Activated naive CD4-positive, alpha-beta T cell (primary cell): ENCODE measurements at places on chromosomes 12 and 14.

DNA sequence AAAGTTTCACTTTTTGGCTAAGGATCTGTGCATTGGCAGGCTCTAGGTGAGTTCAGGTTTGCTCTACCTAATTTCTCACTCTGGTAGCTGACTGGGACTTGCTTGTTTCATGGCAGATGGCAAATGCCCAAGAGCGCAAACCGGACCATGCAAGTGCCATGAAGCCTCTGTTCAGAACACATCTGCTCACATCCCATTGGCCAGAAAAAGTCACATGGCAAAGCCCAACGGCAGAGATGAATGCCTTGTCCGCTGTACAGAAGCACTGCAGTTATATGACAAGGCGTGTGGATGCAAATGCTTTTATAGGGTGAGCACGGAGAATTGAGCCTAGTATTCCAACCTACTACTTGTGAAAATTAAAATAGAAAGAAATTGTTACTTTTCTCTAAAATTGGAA, 202.2 kb upstream of the HMGA2 start:
- no peak for DNase-seq

DNA sequence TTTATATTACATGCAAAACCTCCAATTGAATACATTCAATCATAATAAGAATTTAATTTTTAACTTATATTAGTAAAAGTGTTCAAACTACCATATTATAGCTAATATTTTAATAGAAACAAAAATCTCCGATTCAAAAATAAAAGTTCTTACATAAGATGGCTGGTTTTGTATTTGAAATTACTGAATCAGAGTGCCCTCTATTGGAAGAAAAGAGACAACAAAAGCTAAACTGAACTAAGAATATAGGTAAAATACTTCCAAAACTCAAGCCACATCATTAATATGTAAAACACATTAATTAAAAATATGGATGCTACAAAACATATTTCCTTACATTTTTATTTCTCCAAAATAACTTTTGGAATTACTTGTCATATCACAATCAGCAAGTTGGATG, 120.3 kb downstream of the GARIN6 start:
- DNase-seq: no peak

GRCh38 chr14:24149302-24149969, 2.1 kb downstream of the RNF31 start:
- no peak for DNase-seq

- DNase-seq: no peak
Observed at GRCh38 chr14:95300002-95300696, 19.6 kb downstream of the CLMN start.

- no peak for DNase-seq
Observed at GRCh38 chr12:1842183-1842904, 22.0 kb downstream of the LRTM2 start.

DNA sequence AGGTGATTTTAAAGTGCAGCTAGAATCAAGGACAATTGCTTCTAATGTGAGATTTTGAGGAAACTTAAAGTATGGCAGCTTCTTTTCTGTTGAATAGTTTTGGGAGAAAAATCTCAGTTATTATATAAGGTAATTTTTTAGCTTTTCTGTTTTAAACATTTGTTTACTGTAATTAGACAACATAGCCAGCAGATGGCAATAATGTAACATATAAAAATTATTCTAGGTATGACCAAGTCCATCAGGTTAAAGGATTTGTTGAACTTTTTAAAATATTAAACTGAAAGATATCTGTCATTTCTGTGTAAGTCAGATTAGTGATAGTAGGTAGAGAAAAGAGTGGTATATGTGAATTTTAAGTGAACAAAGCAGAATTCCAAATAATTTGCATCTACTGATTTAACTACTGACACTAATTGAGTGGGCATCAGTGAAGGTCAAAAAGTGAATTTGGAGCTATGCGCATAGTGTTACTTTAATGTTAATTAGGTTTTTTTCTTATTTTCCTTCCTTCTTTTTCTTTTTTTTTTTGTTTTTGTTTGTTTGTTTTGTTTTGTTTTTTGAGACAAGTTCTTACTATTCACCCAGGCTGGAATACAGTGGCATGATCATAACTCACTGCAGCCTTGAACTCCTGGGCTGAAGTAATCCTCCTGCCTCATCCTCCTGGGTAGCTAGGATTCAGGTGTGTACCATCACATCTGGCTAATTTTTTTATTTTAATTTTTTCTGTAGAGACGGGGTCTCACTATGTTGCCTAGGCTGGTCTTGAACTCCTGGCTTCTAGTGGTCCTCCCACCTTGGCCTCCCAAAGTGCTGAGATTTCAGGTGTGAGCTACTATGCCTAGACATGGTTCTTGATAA, 18.6 kb downstream of the PRORP start:
- DNase-seq: no peak

- DNase-seq: peak; percentile 22
Observed at GRCh38 chr14:95463171-95463901, 53.1 kb downstream of the SYNE3 start.

DNA sequence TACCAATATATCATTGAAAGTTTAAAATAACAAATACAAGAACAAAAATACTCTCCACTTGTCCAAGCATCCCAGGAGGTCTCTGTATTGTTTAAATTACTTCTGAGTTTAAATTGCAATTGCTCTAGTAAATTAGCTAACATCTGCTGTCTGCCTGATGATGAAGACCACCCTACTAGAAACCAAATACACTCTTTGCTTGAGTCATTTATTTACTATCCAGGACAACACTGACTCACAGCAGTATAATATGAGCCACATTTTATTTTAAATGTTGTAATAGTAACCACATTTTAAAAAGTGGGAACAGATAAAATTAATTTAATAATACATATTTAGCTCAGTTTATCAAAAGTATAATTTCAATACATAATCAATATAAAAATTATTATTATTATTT, 62.9 kb upstream of the EEA1 start:
- DNase-seq: no peak

DNA sequence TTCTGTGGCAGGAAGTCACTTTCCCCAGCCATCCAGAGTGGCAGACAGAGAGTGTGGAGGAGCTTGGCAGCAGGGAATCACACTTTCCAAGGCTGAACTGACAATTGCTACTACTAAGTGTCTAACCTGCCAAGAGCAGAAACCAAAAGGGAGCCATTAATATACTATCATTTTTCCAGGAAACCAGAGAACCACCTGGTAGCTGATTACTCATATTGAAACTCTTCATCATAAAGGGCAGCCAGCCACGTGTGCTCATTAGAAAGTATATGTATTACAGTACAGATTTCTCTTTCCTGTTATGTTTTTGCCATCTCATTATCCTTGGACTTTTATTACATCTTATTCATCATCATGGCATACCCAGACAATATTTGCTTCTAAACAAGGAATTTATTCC, 374.9 kb downstream of the GXYLT1 start:
- DNase-seq: no peak

GRCh38 chr12:84502907-84503787, 409.5 kb downstream of the SLC6A15 start:
- DNase-seq: no peak

- DNase-seq: no peak
Observed at GRCh38 chr12:121536054-121536898, 44.5 kb downstream of the KDM2B start.

DNA sequence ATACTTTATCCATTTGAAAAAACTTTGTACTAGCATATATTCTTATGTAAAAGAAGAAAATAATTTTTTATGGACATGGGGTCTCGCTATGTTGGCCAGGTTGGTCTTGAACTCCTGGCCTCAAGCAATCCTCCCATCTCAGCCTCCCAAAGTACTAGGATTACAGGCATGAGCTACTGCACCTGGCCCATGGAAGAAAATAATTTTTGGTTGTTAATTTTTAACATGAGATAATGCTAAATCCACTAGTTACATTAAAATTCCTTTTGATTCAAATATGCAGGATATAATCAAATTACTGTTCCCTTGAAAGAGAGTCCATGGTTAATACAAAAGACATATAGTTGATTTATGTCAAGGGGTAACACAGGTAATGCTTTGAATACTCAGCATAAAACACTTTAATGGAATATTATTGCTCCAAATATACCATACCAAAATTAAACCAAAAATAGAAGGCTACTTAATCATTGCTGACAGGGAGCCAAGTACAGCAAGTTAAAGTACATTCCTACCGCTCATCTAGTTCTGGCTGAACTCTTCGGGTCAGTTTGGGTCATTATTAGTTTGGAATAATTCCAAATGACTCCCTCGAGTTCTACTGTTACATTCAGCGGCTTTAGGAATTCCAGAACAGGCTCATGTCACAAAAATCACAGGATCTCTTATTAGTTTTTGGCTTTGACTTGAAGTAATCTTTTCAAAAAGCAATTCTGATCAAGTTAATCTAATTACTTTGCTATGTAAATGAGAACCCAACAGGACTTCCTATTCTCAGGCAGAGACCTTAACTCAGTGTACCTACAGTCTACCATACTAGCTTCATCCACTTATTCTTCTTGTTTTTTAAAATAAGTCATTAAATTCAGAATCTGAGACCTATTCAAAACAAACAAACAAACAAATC, 6.1 kb downstream of the SOS2 start:
- DNase-seq: no peak

- DNase-seq: no peak
Observed at GRCh38 chr12:106205208-106206069, 42.4 kb downstream of the CKAP4 start.

- no peak for DNase-seq
Observed at GRCh38 chr14:72715215-72715849, 178.6 kb downstream of the DPF3 start.

DNA sequence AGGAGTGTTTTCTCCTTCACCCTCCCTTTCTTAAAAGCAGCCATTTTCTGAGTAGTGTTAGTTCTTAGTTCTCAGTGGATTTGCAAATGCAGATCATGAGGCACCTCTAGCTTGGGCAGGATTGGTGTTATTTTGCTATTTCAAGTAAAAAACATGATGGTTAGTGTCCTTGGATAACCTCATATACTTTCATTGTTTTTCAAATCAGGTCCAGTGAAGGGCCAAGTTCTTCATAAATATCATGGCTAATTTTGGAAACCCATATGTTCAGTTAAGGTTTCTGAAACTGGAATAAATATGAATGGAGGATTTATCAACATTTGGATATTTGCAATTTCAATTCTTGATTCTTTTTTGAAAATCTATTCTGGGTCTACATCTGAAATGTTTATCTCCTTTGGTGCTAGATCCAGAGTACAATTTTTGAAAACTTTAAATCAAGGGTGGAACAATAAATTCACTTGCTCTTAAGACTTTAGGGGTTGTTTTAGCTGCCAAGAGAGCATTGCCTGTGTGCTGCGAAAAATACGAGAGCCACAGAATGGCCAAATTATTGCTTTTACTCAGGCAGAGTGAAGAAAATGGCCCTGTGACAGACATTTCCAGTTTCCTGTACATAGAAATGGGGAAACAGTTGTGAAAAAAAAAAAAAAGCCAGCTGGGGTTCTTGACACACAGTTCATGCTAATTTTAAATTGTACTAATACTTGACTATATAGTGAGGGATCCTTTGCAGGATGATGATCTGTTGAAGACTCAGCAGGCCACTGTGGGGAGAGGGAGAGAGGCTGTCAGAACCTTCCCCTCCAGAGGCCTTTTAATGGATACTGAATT, 104.6 kb downstream of the BICD1 start:
- no peak for DNase-seq

GRCh38 chr12:92821142-92821541, 108.0 kb downstream of the EEA1 start:
- no peak for DNase-seq

GRCh38 chr14:95319312-95320077, at the start of gene CLMN:
Gene CLMN (minus strand): TSS chr14:95319908. CDS start chr14:95319792, 116 bp downstream.
- DNase-seq: no peak

DNA sequence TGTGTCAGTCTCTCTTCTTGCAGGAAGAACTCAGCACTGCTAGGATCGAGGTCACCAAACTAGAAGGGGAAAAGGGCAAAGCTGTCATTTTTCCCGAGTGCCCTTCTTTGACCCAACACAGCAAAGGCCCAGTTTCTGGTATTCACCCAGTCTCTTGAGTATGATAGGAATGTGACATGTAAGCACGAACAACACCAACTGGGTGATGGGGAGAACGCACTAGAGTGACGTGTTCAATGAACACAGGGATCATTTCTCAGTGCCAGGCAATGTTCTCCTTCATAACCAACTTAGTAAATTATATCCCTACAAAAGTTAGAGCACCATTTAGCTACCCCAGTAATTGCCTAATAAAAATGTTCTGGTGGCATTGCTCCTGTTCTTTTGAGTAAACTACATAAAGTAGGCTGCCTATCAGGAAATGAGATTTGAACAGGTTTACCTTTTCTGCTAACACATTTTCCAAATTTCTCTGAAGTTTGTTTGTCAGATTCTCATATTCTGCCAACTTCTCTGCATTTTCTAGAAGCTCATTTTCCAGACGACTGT, 64.5 kb downstream of the NIN start:
- no peak for DNase-seq

DNA sequence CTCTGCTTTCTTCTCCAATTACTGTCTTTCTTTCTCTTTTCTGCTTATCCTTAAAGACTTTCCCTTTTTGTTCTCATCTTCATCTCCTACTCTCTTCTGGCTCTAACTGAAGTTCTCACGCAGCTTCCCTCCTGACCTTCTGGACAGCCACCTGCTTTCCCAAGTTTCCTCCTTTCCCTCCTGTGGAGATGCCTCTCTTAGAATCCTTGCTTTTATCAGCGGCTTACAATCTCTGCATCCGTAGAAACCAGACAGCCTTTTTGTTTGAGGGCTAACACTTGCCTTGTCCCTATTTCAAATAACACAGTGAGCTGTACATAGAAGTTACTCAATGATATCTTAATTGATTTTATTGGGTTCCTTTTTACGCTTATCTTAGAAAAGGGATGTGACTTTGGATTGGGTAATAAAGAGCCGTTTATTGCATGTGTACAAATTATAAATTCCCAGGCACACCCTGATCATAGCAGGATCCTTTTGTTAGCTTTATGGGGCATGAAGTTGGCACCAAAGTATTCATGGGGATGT, 2.1 kb upstream of the LGALS3 start:
- DNase-seq: no peak

DNA sequence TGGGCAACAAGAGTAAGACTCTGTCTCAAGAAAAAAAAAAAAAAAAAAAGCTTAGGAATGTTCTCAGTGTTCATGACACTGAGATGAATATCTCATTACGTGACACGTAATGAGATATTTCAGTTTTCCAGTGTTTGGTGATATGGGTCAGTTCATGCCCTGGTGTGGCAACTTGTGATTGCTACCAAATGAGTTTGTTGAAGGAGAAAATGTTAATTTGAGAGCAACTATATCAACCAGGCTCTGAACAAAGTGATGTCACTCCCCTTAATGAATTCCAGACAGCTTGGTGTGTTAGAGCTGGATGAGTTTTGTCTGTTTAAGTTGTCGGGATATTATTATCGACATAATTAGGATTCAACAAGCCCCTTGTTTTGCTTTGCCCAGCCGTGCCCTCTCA, 211.7 kb downstream of the DPF3 start:
- no peak for DNase-seq

- DNase-seq: no peak
Observed at GRCh38 chr12:51020448-51021182, 5.6 kb downstream of the SLC11A2 start.

- no peak for DNase-seq
Observed at GRCh38 chr12:109764123-109764522, 50.5 kb downstream of the FAM222A start.

GRCh38 chr14:59188461-59189090, at the start of gene DAAM1:
Gene DAAM1 (plus strand): TSS chr14:59188667. CDS start chr14:59263478, 74,811 bp downstream.
- peak; percentile 94 for DNase-seq

- DNase-seq: peak; percentile 45
Observed at GRCh38 chr14:74945852-74946658, 9.3 kb downstream of the PGF start.

GRCh38 chr12:45077251-45077650, 26.4 kb upstream of the DBX2 start:
- DNase-seq: no peak
